ENCODE measurements at places on chromosomes 2 and 18. TPM values are rescaled to one million over a fixed set of nuclear protein-coding genes. Genes with fewer than 3 reads are reported as not detected.
A peak's percentile ranks its signal among the peaks of the same experiment; 100 is the strongest.

DNA sequence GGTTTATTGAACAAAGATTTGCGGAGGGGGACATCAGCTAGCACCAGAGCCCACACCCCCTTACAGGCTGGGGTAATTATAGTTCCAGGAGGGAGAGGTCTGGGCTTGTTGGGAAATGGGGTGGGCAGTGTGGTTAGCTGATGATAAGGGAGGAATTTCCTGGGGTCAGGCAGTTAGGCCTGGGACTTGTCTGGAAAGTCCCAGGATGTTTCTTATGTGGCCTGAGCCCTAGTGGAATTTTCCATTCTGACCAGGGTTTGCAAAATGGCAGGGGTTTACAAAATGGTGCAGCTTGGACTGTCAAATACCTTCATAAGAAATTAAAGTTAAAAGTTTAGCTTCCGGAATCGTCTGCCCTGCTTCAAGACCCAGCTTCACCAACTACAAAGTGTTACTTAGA is 199.1 kb downstream of the FBXO15 start:
- peaks cover 29% of the 10 kb centered on the region for H3K27me3 ChIP-seq
- H3K27ac ChIP-seq, result no peak overlapping the region
- H3K4me3 ChIP-seq, result no peak overlapping the region
- no peaks in the 10 kb centered on the region for H3K36me3 ChIP-seq

- no peak for DNase-seq
- H3K4me3 ChIP-seq, result no peak overlapping the region
- peaks cover 10% of the 10 kb centered on the region for H3K27me3 ChIP-seq
- H3K36me3 ChIP-seq, result peaks cover 2% of the 10 kb centered on the region
- H3K27ac ChIP-seq, result no peak overlapping the region
These were observed 71.0 kb upstream of the RBMS1 start for GRCh38 chr2:160564591-160564990.

GRCh38 chr2:202831242-202832220 is 40.0 kb downstream of the ICA1L start:
- peak overlapping the region; percentile 45 for H3K27ac ChIP-seq
- DNase-seq, result no peak
- peaks cover 13% of the 10 kb centered on the region for H3K4me1 ChIP-seq
- no peaks in the 10 kb centered on the region for H3K27me3 ChIP-seq

- no peak overlapping the region for H3K4me3 ChIP-seq
- no peak for DNase-seq
- H3K4me1 ChIP-seq, result no peaks in the 10 kb centered on the region
- no peaks in the 10 kb centered on the region for H3K36me3 ChIP-seq
These were observed 105.9 kb upstream of the RMDN2 start for GRCh38 chr2:37819186-37819585.

DNA sequence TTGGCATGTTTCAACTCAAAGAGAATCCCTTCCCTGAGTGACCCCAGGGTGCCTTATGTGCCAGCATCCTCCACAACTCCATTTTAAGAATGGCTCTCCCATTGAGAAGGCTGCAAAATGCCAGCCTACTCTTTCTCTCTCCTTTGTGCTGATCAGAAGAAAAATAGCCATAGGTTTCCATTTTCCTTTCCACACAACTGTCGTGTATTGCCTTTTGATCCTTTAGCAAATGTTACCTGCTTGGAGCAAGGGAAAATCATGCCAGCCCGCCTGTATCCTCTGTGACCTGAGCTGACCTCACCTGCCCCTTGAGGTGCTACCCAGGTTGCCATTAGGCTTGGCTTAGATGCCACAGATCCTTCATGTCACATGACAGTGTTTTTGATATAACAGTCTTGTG is 38.8 kb downstream of the DPYSL5 start:
- H3K36me3 ChIP-seq, result no peaks in the 10 kb centered on the region
- DNase-seq, result no peak
- peaks cover 56% of the 10 kb centered on the region for H3K27me3 ChIP-seq

- DNase-seq, result no peak
- no peaks in the 10 kb centered on the region for H3K36me3 ChIP-seq
- peaks cover 2% of the 10 kb centered on the region for H3K4me1 ChIP-seq
- no peak overlapping the region for H3K4me3 ChIP-seq
These were observed 243.9 kb downstream of the VAPA start for GRCh38 chr18:10157706-10158105.

DNA sequence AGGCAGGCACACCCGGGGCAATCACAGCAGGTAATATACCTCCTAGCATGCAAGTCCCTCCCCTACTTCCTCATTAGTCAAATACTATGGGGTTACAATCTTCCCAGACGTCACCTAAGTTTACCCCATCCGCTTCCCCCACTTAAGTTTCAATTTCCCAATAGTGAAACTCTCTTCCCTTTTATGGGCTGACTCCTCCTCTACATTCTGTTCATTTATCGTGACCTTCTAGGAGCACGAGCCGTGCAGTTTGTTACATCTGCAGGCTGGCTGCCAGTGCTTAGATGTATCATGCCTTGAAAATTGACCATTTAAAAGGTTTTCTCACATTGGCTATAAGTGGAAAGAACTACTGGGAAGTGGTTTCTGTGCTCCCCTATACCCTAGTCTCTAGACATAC is 1357.8 kb upstream of the CRIM1 start:
- no peaks in the 10 kb centered on the region for H3K27me3 ChIP-seq
- no peaks in the 10 kb centered on the region for H3K4me1 ChIP-seq
- DNase-seq, result no peak
- no peak overlapping the region for H3K27ac ChIP-seq
- H3K4me3 ChIP-seq, result no peak overlapping the region

- H3K36me3 ChIP-seq, result peaks cover 2% of the 10 kb centered on the region
- no peak for DNase-seq
- no peak overlapping the region for H3K4me3 ChIP-seq
- H3K27me3 ChIP-seq, result peaks cover 31% of the 10 kb centered on the region
These were observed 81.3 kb downstream of the CRACDL start for GRCh38 chr2:98854682-98855081.

- H3K4me3 ChIP-seq, result no peak overlapping the region
- H3K36me3 ChIP-seq, result peaks cover 6% of the 10 kb centered on the region
- no peak for DNase-seq
These were observed 23.0 kb upstream of the MRO start for GRCh38 chr18:50842846-50843245.

DNA sequence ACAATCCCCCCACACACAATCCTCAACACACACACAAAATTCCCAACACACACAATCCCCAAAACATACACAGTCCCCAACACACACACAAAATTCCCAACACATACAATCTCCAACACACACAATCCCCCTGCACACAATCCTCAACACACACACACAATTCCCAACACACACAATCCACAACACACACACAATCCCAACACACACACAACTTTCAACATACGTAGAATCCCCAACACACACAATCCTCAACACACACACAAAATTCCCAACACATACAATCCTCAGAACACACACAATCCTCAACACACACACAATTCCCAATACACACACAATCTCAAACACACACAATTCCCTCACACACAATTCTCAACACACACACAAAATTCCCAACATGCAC is 2.6 kb upstream of the PDCD1 start:
- H3K27me3 ChIP-seq, result peaks cover 22% of the 10 kb centered on the region
- peaks cover 51% of the 10 kb centered on the region for H3K4me1 ChIP-seq
- H3K27ac ChIP-seq, result peak overlapping the region; percentile 88
- H3K36me3 ChIP-seq, result peaks cover 12% of the 10 kb centered on the region

DNA sequence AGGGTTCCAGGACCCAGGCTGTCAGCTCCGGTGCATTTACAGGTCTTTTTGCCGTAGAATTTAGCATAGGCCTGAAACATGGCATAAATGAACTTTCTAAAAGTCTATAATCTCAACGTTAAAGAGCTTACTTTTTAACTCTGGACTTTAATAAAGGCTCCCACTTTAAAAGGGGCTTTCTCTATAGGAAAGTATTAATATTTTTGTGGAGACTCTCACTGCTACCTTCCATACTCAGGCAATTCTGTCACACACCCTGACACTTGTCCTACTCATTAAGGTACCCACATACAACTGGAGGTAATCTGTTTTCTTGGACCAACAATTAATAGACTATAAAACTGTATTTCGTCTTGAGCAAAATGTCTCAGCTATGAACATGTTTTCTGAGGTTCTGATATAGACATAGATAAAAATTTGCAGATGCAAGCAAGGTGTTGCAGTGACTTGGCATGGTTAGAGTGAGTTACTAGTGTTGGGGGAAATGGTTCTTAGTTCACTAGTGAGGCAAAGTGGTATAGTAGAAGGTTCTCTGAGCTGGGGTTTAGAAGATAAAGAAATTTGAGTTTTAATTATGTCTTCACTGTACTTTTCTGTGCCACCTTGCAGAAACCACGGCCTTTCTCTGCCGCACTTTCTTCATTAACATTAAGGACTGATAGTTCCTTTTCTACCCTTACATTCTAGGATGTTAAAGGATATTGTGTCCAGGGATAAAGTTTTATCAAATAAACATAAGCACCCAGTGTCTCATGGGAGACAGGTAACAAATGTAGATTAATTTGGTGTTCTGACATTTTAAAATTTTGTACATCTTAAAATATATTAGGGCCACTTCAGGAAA is 10.8 kb upstream of the NR4A2 start:
- H3K27ac ChIP-seq, result peak overlapping the region; percentile 95
- H3K27me3 ChIP-seq, result no peaks in the 10 kb centered on the region
- peaks cover 15% of the 10 kb centered on the region for H3K4me1 ChIP-seq
- H3K36me3 ChIP-seq, result peaks cover 2% of the 10 kb centered on the region
- DNase-seq, result no peak

GRCh38 chr18:5420906-5421305 is 122.9 kb downstream of the EPB41L3 start:
- H3K4me1 ChIP-seq, result peaks cover 3% of the 10 kb centered on the region
- peaks cover 53% of the 10 kb centered on the region for H3K27me3 ChIP-seq
- H3K36me3 ChIP-seq, result no peaks in the 10 kb centered on the region
- DNase-seq, result no peak
- H3K27ac ChIP-seq, result no peak overlapping the region
- no peak overlapping the region for H3K4me3 ChIP-seq

GRCh38 chr18:48394176-48394575 is 15.0 kb downstream of the ZBTB7C start:
- peaks cover 3% of the 10 kb centered on the region for H3K4me1 ChIP-seq
- H3K27me3 ChIP-seq, result peaks cover 79% of the 10 kb centered on the region
- H3K4me3 ChIP-seq, result no peak overlapping the region
- DNase-seq, result no peak
- H3K27ac ChIP-seq, result no peak overlapping the region

TMEM163 gene
- 1.3 TPM for total RNA-seq

FEV gene
- not detected for total RNA-seq

STARD6 gene
- total RNA-seq, result not detected

CYP26B1 gene
- total RNA-seq, result not detected

GALNT13 gene
- not detected for total RNA-seq

ACVR1 gene
- 38.2 TPM for total RNA-seq

FHOD3 gene
- total RNA-seq, result not detected

CDH20 gene
- 0.21 TPM for total RNA-seq

NFATC1 gene
- total RNA-seq, result 73.4 TPM
